ENCODE measurements at places on chromosomes 6 and 20.

- DNase-seq: no peak
These were observed 8.1 kb downstream of the PNPLA1 start for GRCh38 chr6:36277946-36278470.

DNA sequence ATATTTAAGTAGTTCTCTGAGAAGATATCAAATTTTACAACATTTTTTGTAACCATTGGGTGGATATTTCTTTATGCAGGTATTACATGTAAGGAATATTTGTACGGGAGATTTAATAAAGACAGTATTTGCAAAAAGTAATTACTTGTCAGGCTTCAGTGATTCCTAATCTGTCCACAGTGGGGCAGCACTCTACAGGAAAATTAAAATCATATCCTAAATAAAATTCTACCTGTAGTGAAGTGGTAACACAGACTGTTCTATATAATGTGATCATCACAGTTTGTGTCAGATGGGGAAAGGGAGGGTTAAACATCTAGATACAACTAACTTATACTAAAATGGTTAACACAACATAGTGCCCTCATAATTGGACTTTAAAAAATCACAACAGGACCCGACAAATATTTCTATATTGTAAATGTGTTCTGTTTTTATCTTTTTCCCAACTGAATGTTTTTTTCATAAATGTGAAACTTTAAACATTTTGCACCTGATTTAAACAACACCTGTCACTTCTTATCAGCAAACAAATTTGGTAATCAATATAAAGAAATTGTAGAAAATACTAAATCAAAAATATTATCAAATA is 145.6 kb upstream of the MANEA start:
- peak; percentile 2 for DNase-seq

DNA sequence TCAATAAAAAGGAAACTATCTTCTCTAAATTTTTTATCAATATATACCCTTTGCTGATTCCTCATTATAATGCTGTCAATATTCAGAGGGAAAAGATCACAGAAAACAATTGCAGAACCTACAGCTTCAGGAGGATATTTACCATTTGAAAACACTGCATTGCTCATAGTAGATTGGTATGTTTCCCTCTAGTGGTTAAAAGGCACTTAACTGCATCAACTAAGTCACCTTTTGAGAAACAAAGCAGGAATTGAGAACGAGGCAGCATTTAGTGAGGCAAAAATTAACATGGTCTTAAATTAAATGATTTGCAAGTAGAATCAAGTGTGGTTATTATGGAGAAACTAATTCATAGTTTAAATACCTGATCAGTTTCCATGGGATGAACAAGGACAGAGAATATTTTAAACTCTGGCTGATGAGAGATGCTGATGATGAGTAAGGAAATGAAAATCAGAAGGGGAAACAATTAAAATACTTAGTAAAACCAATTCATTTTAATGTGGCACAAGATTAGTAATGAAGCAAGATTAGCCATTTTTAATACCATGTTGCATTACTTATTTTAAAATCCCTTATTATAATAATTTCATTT is 642.1 kb downstream of the EPHA7 start:
- DNase-seq: no peak

DNA sequence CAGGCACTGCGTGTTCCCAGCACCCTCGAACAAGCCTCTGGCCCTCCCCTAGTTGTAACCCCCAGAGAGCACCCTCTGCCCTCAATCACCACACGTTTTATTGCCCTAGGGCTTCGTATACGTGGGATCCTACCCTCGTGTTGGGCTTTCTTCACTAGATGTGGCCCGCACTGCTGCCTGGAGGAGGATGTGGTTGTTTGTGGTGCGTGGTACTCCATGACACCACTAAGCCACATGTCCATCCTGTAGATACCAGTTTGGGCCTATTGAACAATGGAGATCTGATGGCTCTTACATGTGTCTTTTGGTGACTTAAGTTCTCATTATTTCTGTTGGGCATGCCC is 17.0 kb downstream of the SLC2A4RG start:
- DNase-seq: no peak

DNA sequence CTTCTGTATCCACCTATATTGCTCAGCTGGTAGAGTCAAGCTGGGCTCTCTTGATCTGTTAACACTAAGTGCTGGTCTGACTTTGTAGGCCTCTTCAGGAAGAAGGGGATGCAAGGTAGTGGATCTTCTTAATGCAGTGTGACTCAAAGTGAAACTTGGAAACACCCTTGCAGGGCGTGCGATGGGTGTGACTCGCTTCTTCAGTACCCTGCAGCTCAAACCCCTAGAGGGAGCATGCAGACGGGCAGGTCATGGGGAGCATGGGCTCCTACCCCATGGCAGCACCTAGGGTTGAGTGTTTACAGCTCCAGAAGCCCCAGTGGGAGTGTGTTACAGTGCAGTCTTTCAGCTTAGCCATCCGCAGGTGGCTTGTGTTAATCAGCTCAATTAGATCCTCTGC is 757 bp upstream of the SAMD3 start:
- DNase-seq: no peak

GRCh38 chr6:113857556-113858479 is 673 bp downstream of the MARCKS start:
- peak; percentile 52 for DNase-seq

DNA sequence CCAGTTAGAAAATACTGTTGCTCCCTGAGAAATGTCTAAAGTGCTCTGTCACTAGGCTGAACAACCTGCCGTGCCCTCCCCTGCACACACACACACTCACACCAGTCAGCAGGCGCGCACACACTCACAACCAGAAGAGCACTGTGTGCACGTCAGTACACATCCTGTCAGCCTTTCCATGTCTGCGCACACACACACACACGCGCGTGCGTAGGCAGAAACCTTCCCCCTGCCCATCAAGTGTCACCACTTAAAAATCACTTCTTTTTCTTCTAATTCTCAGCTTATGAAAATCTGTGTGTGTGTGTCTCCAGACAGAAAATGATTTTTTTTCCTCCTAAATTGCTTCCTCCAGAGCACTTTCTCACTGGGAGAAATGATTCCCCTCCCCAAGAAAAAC is 100.3 kb downstream of the EDN3 start:
- no peak for DNase-seq

- no peak for DNase-seq
These were observed 56.3 kb downstream of the EDN3 start for GRCh38 chr20:59356662-59357165.

- no peak for DNase-seq
These were observed 153.6 kb upstream of the SHLD1 start for GRCh38 chr20:5596401-5597193.
